ENCODE measurements at places on chromosomes 3 and 15. TPM values are rescaled to one million over a fixed set of nuclear protein-coding genes. Genes with fewer than 3 reads are reported as not detected.

GRCh38 chr15:25136119-25136518 is 181.3 kb downstream of the SNRPN start:
- H3K27ac ChIP-seq, result no peak overlapping the region
- no peaks in the 10 kb centered on the region for H3K27me3 ChIP-seq
- H3K4me3 ChIP-seq, result no peak overlapping the region
- DNase-seq, result no peak
- no peaks in the 10 kb centered on the region for H3K4me1 ChIP-seq
- no peaks in the 10 kb centered on the region for H3K36me3 ChIP-seq

DNA sequence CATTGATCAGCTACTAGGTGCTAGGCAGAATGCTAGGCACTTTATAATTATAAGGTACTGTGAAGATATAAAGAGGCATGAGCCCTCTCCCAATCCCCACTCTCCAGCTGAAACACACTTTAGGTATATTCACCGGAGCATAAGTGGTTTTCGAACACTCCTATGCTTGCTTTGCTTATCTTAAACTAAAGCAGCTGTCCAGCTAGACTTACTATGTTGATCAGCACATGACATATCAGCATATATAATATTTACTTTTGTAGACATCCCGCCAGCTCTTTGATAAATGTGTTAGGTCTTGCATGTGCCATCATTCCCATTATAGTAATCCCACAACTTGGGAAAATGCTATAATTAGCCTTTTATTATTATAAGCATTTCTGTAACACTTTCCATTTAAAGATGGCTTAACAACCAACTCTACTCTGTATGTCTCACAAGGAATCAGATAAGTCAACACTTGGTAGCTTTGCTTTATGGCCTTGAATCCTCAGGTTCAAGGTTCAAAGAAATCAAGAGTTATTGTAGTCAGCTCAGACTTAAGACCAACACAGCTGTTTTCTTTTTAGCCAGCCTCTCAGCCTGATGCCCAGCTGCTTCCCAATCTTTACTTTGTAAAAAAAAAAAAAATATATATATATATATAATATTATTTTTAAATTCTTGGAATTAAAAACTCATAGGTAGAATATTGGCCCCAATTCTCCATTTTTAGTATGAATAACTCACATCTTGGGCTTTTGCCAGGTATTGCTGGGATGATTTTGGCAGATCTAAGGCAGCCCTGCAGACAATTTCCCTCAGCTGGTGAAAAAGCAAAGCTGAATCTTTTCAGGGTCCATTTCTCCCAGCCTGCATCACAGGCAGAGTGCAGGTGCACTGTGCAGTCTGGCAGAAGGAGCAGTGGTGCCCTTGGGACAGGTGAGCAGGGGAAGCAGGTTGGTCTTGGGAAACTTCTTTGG is 104.2 kb downstream of the THRB start:
- DNase-seq, result no peak
- no peaks in the 10 kb centered on the region for H3K4me1 ChIP-seq
- no peaks in the 10 kb centered on the region for H3K27me3 ChIP-seq
- no peak overlapping the region for H3K4me3 ChIP-seq

DNA sequence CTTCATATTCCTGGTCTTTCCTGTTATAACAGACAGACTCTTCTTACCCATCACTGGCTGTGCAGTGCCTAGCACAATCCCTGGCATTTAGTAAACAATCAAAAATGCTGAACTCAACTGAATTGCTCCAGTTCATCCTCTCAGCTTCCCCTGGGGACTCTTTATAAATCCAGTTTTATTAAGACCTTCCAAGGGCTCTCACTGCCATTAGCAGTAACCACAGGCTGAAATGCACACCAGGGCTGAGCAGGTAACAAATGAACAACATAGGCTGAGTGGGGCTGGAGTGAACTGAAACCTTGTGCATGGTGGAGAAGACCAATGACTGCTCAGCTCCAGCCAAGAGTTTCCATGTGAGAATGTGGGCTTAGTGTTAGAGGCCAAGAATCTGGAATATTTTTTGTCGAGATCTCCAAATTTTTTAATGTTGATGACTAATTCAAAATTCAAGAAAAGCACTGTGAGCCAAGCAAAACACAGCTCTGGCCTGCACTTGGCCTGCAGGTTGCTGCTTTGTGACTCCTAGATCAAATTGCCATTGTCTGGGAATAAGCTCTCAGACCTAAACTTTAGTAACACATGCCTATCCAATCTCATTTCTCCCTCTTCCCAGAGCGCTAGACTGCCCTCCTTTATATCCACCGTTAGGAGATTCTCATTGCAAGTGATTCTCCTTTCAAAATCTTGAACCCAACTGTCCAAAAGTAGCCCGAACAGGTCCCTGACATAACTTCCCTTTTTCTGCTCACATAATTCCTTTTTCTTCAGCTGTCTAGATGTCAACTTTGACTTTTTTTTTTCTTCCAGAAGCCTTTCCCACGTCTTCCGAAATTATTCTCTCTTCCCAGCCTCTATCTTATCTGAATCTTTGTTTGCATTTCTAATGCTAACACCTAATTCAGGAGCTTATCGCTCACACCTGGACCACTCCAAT is 7.4 kb downstream of the SQOR start:
- no peak overlapping the region for H3K4me3 ChIP-seq
- peaks cover 11% of the 10 kb centered on the region for H3K36me3 ChIP-seq

GRCh38 chr3:52237006-52237656 is 1.8 kb downstream of the TWF2 start:
- H3K27me3 ChIP-seq, result no peaks in the 10 kb centered on the region
- H3K36me3 ChIP-seq, result peaks cover 29% of the 10 kb centered on the region
- no peak for DNase-seq
- H3K4me1 ChIP-seq, result peaks cover 89% of the 10 kb centered on the region

DUOXA1 gene
- 1.0 TPM for total RNA-seq

GPR149 gene
- total RNA-seq, result not detected
